Activated naive CD8-positive, alpha-beta T cell treated with anti-CD3 and anti-CD28 coated beads, Interleukin-2, amount 50 U/mL, for 16 hours (primary cell): ENCODE measurements at places on chromosomes 7 and 10.

DNA sequence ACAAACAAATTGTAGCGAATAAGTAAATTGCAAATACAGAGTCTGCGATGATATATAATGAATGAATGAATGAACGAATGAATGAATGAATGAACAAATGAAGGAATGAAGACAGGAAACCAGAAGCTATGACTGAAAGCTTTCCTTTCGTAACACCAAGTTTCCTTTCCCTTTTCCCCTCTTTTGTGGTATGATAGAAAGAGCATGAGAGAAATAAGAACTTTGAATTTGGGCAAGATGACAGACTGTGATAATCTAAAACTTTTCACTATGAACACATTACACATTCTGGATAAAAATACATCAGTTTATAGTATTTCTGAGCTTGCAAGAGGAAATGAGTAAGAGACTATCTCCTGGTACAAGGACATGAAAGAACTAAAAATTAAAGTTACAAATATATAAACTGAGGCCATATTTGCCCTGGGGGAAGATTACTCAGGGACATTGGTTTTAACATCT is 8.4 kb upstream of the UCN3 start:
- no peak for DNase-seq

- DNase-seq = no peak
These were observed 61.0 kb downstream of the MPP7 start for GRCh38 chr10:28241741-28242399.

GRCh38 chr7:22969010-22969431 is 44.9 kb downstream of the HYCC1 start:
- DNase-seq = no peak

DNA sequence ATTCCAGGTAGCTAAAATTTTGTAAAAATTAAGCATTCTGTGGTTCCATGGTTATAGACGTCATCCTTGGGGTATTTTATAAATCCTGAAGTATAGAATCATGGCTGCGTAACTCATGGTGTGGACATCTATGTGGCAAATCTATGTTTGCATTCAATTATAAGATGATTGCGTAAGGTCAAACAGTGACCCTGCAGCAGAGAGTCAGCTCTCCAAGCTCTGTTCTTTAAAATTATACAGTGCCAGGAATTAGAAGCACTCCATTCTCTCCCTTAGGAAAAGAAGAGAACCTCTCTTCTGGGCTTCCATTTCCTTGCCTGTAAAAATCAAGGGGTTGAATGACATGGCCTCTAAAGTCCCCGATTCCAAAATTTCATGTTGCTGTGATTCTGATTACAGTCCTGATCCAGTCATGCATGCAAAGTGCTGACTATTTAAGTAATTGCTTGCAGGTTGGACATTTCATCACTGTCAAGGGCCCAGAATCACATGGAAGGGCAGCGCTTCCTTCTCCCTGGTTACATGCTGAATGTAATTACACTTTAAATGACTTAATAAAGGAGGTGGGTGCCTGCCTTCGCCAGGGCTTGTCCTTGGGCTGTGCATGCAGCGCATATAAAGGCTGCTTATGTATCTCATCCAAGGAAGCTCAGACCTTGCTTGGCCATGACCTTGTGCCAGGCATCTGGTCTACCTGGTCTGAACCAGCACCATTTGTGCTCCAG is 550.7 kb downstream of the TYW1 start:
- DNase-seq = no peak

GRCh38 chr10:59648711-59649201 is 60.9 kb downstream of the SLC16A9 start:
- DNase-seq = no peak

DNA sequence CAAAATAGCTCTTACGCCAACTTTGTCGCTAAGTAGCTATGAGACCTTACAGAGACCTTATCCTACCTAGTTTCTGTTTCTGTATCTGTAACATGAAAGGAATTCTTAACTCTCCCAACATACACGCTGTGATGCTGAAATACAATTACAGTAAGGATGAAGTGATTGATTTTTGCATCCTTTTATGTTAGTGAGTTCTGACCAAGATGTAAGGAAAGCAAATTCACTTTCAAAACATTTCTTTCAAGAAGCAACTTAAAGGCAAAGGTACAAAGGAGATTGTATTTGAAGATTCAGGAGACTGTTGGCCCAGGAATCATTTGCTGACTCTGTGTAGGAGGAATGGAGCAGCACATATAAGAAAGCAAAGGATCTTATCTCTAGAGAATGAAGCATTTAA is 7.1 kb upstream of the ANK3 start:
- DNase-seq = no peak

- no peak for DNase-seq
These were observed 448.4 kb upstream of the COBL start for GRCh38 chr7:51764976-51765375.

GRCh38 chr7:50349963-50350944 is 45.7 kb downstream of the IKZF1 start:
- peak; percentile 70 for DNase-seq

DNA sequence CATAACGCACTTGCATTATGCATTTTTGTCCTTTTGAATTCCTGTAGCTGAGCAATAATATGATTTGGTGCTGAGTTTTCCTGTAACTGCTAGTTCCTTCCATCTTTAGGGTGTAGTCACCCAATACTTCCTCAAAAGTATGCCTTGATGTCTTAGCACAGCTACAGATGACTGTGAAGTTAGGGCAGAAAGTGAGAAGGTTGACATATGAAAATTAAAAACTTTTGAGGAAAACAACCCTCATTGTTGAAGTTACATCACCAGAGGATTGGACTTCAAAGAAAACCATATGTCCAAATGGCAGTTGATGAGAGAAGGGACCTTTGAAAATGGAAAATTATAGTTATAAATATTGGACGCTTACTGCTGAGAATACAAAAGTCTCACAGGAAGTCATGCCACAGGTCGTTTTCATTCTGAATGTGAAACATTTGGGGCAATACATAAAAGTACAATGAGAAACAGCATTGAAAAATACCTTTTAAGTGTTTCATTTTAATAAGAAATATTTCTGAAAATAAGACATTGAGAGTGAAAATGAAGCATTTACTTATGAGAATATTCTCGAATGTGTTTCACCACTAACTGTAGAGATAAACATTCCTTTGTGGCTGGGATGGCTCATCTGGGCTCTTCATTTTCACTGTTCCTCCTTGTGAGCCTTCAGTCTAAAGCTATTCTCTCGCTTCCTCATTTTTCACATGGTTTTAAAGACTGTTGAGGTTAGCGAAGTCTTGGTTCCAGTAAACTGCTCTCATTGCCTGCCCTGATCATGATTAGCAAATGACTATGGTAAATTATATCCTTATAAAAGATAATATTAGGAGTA is 61.4 kb upstream of the NME8 start:
- no peak for DNase-seq

DNA sequence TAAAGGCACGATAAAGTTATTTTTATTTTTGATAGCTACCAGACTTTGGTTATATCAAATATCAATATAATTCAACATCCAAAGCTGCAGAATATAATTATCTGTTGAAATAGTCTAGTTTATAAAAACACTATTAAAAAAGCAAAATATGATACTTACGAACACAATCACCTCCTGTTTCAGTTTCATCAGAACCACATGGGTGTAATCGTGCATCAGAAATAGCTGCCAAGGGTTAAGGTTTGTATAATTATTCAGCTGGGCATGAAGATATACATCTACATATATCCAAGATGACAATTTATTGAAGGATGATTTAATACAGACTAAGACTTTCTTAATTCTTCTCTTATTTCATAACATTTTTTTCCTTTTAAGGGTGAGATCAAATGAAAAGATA is 20.3 kb downstream of the VWDE start:
- DNase-seq = no peak

GRCh38 chr7:22998519-22998896 is 15.4 kb downstream of the HYCC1 start:
- no peak for DNase-seq

- no peak for DNase-seq
These were observed 1.2 kb downstream of the ARL3 start for GRCh38 chr10:102712843-102713538.

GRCh38 chr7:155458878-155459699 is 1.2 kb downstream of the EN2 start:
- no peak for DNase-seq

- no peak for DNase-seq
These were observed 61.6 kb upstream of the MKI67 start for GRCh38 chr10:128187788-128188185.

DNA sequence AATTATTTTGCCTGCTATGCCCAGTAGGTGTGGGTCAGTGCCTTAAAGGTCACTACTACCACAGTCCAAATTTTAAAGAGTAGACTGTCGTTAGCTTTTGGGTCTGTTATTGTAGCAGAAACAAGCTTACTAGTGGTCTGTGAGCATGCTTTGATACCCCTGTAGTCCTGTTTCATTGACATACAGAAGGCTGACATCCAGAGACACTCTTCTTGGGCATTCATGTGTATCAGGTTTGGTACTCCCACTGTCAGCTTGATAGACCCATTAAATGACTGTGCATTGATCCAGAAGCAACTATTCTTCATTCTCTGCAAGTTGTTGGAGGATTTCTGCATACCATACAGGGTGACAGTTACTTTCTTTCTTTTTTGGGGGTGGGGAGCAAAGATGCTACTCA is 884.4 kb upstream of the CELF2 start:
- DNase-seq = no peak

GRCh38 chr10:69974551-69975155 is 78.0 kb upstream of the MACROH2A2 start:
- DNase-seq = no peak

GRCh38 chr7:32458025-32458424 is 32.2 kb downstream of the LSM5 start:
- no peak for DNase-seq

DNA sequence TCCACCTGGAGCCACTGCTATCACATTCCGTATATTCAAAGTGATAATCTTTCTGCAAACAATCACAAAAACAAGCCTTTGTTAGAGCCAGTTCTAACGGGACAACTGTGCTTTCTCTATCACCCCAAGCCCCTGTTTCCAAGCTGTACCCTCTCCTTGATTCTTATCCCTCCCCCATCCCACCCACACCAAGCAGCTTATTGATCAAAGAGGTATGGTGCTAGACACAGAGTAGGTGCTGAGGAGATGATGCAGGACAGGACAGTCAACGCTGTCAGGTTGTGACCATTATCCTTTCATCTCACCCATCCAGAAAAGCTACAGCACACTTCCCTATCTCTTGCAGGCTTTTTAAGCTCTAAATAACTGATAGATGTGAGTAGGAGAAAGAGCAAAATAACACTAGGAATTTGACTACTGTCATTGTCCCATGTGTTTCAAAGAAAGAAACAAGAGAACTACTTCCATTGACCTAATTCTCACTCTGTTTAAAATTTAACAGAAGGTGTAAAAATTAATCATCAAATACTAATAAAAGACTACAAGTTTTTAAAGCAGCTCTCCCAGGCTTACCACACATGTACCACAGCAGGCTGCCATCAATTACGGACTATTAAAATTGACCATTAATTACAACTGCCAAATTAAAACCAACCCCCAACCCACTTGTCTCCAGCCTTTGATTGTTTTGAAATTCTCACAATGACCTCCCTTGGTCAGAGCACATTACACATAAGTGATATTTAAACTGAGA is 94.3 kb downstream of the ELAPOR2 start:
- no peak for DNase-seq

GRCh38 chr7:1532456-1533254 is 2.2 kb downstream of the MAFK start:
- no peak for DNase-seq

- no peak for DNase-seq
These were observed 24.8 kb downstream of the TBC1D12 start for GRCh38 chr10:94427166-94427565.

DNA sequence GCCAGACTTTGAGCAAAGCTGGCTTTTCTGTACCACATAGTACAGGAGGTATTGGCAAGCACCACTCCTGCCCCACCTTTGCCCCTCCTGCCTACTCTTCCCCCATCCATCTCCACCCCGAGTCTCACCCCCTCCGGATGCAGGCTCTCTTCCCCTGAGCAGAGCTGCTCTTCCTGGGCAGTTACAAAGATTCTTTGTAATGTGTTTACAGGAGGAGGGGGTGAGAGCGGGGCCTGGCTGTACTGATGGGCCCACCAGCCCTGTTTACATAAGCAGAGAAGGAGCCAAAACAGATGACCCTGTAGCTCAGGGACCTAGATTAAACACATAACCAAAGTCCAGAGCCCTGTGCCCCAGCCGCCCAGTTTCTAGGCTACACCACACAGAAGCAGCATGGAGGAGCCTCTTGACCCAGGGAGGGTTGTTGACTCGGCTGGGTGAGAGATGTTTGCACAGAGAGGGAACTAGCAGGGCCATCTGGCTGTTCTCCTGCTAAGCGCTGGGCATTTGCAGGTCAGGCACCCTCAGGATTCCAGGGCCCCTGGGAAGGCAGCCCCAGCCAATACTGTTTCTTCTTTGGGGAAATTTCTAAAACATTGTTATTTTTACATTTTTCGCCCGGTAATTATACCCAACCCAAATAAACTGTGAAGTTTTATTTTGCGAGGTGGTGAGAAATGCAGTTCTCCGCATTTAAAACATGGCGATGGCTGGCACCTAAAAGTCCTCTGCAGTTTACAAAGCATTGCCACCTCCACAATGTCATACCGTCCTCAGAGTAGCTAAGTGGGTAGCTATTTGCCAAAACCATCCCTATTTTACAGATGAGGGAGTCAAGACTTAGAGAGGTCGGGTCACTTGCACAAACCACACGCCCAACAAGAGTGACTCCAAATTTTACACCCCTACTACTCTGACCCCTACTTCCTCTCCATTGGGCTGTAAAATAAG is 11.4 kb upstream of the ZKSCAN1 start:
- no peak for DNase-seq

- no peak for DNase-seq
These were observed 165.7 kb downstream of the OTUD1 start for GRCh38 chr10:23604613-23605012.

GRCh38 chr7:51138123-51139085 is 178.2 kb downstream of the COBL start:
- no peak for DNase-seq

DNA sequence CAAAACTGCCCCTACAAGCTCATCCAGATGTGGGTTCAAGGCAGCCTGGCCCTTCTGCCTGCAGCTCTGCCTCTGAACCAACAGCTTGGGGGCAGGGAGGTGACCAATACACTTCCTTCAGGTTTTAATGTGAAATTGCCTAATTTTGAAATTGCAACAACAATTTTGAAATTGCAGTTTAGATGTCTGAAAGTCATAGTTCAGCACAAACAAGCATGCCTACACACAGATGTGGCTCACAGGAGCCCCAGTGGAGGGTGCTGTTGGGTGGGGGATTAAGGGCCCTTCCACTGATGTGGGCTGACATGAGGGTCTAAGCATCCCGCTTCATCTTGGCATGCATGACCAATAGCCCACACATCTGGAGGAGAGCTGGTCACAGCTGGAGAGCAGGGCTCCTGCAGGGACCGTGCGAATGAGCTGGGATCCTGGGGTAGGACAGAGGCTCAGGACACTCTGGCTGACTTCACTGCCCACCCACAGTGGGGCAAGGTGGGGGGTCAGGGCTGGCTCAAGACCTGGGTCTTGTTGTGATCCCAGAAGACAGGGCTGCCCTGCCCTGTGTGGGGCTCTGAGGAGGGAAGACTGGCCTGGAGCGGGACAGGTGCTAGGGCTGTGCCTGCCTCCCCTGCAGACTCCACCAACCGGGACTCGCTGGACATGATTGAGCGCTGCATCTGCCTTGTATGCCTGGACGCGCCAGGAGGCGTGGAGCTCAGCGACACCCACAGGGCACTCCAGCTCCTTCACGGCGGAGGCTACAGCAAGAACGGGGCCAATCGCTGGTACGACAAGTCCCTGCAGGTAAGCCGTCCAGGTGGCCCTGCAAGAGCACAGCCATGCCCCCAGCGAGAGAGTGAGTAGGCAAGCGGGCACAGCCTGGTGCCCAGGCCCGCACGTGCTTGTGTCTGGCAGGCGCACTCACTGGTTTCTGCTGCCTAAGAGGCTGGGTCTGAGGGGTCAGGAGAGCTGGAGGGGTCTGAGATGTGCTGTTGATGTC is 32.3 kb downstream of the CHAT start:
- no peak for DNase-seq
